Fibroblast of skin of scalp (primary cell): ENCODE measurements at places on chromosomes 3 and 15.

- no peak for DNase-seq
Observed at GRCh38 chr3:81068546-81068945, 692.9 kb downstream of the GBE1 start.

DNA sequence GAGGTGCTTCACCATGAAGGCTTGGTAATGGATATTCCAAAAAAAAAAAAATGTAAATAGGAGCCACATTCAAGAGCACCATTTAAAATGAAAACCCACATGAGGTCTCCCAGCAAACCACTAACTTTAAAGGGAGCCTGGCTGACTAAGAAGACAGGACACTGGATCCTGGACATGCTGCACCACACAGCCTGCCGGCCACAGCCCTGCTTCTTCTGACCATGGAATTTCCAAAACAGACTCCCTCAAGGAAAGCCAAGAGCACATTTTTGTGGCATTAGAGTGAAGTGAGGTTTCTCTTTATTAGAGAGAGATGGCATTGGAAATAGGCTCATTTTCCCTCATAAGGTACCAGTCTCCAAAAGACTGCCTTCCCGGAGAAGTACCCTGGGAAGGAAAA lies 113.9 kb downstream of the RORA start:
- DNase-seq: peak; percentile 80

- peak; percentile 76 for DNase-seq
Observed at GRCh38 chr15:45157974-45158373, 28.2 kb downstream of the DUOX1 start.

GRCh38 chr3:157046520-157046919 lies 113.4 kb downstream of the CCNL1 start:
- no peak for DNase-seq

GRCh38 chr3:127002195-127003174 lies 19.6 kb downstream of the PLXNA1 start:
- DNase-seq: peak; percentile 95

GRCh38 chr15:64813075-64813474 lies 12.4 kb downstream of the PIF1 start:
- DNase-seq: peak; percentile 51

GRCh38 chr15:92899948-92900730 lies at the start of gene CHD2:
Gene CHD2 (plus strand): TSS chr15:92900324. CDS start chr15:92901238, 914 bp downstream.
- DNase-seq: peak; percentile 84
